Tibial nerve (tissue), 4 donors: ENCODE measurements at places on chromosomes 13 and 19. TPM values are rescaled to one million over a fixed set of nuclear protein-coding genes. Genes with fewer than 3 reads are reported as not detected.

The SERPINE3 gene
- not detected for total RNA-seq

The TICAM1 gene
- 10.8 TPM for total RNA-seq

DNA sequence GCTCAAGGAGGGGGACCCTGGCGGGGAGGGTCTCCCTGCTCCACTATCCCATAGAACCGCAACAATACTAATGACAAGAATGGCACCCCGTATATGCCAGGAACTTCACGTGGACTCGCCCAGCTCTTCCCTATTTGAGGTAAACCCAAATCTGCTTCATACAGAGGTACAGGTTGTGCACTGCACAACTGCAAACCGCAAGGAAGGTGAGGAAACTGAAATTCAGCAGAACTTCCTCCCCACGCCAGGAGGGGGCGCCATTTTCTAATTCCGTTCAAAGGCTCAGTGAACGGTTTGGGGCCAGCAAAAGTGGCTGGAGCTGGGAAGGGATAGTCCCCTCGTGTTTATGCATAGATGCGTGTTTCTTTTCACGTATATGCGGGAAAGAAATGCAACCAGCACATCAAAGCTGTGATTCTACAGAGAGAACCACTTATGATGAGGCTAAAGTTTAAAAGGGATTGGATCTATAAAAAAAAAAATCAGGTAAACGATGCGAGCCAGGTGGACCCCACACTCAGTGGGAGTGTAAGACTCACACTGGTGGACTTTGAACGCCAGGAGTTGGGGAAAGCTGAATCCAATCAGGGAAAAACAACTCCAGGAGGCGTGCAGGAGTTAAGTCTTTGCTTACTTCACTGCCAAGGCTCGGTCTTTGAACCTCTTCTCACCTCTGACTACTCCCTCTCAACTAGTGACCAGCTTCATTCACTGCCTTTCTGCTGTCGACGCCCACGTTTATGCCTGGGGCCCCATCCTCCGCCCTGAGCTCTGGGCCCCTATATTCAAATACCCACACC, 20.3 kb downstream of the C19orf81 start:
- peak; percentile 20 for DNase-seq

The ZNF154 gene
- total RNA-seq: 0.21 TPM

- DNase-seq: no peak
Observed at GRCh38 chr19:10105509-10106099, 558 bp upstream of the PPAN start.

DNA sequence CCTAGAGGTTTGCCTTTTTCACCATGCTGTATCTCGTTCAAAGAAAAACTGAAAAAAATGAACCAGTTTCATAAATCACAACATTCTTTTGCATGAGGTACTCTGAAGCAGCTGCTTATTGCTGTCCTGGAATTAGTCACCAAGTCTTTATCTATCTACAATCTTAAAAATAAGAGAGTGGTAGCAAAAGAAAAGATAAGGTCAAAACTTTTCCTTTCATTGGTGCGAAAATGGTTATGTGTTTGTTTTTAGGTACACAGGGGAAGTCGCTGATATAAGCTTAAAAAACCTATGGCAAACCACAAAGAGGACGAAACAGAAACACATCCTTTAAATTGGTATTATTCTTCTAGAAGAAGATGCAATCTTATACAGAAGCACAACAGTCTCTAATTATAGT, 20.7 kb downstream of the OBI1 start:
- DNase-seq: no peak

DNA sequence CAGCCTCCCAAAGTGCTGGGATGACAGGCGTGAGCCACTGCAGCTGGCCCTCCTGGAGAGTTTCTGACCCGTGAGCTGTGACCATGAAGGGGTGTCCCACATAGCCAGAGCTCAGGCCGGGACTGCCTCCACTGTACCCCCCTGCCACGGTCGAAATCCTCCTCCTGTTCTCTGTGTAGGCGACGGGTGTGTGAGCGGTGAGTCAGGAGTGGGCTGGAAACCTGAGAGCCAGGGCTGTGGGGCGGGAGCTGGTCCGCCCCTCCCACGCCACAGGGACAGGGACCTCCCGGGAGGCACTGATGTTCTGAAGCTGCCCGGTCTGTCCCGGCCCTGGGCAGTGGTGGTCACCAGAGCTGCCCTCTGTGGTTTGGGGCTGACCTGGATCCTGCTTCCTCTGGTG, 3.9 kb downstream of the WDR18 start:
- no peak for DNase-seq

The ZNF793 gene
- total RNA-seq: 4.8 TPM

GRCh38 chr13:51542346-51543242, 41.7 kb upstream of the WDFY2 start:
- no peak for DNase-seq

- no peak for DNase-seq
Observed at GRCh38 chr19:13102416-13102665, 317 bp downstream of the LYL1 start.

The KLF2 gene
- total RNA-seq: 189 TPM

DNA sequence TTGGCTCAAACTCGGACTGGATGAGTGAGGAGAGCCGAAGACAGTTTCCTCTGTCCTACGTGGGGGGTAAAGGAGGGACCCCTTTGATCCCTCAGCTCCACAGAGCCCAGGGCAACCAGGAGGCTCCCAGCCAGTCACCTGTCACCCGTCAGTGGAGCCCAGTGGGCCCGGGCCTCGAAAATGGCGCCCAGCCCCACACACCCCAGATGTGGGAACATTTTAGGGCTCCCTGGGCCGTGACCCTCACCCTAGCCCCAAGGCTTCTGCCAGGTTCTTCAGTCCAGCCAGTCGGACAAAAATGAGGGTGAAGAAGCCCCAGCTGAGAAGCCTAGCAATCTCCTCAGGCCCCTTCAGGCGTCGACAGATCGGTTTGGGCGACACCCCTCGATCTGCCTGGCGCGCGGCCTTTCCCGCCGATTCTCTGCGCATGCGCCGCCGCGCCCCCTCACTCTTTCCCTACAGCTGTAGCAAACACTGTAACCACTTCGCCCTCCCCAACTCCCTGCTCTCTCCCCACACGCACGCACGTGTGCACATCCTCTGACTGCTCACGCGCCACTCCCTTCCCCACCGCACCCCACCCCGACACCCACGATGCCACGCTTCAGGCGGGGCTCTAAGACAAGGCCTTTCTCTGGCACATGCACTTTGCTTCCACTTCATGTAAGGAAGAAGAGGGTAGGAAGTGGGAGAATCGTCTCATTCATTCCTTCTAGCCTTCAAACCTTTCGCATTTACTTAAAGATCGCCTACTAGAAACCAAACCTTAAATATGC, at the start of gene SLC6A16:
SLC6A16 (minus strand) TSS at position 391 of the 776 bp plus-strand sequence. CDS start 13,844 bp downstream, outside the sequence.
- no peak for DNase-seq

The ICAM4 gene
- not detected for total RNA-seq

DNA sequence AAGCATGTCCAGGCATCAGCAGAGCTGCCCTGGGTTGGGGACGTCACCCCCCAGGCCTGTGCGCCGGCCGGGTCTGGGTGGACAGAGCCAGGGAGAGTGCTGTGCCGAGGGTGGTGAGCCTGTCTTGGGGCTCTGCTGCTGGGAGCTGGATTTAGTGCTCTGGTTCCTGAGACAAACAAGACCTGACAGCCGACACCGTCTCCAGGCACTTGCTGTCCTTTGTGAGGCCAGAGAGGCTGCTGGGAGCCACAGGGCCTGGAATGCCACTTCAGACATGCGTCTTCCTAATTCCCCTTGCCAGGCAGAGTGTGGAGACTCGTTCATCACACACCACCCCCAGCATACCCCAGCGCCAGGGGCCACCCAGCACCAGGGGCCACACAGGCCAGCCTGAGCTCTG, 165.8 kb downstream of the KDM4B start:
- no peak for DNase-seq

- peak; percentile 49 for DNase-seq
Observed at GRCh38 chr13:30792285-30793000, 57.1 kb downstream of the ALOX5AP start.

- no peak for DNase-seq
Observed at GRCh38 chr19:33339016-33339984, 34.2 kb upstream of the CEBPG start.

DNA sequence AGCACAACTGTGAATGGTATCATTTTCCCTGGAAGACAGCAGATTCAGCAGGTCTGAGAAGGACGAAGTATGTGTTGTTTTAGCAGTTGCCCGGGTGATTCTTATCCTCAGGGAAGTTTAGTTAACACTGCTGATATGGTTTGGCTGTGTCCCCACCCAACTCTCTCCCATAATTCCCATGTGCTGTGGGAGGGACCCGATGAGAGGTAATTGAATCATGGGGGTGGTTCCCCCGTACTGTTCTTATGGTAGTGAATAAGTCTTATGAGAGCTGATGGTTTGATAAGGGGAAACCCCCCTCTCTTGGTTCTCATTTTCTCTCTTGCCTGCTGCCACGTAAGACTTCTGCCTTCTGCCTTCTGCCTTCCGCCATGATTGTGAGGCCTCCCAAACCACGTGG, 81.0 kb upstream of the UBAC2 start:
- DNase-seq: no peak

The CABP5 gene
- total RNA-seq: not detected

GRCh38 chr19:41868120-41868988, 8.3 kb downstream of the RPS19 start:
- no peak for DNase-seq

DNA sequence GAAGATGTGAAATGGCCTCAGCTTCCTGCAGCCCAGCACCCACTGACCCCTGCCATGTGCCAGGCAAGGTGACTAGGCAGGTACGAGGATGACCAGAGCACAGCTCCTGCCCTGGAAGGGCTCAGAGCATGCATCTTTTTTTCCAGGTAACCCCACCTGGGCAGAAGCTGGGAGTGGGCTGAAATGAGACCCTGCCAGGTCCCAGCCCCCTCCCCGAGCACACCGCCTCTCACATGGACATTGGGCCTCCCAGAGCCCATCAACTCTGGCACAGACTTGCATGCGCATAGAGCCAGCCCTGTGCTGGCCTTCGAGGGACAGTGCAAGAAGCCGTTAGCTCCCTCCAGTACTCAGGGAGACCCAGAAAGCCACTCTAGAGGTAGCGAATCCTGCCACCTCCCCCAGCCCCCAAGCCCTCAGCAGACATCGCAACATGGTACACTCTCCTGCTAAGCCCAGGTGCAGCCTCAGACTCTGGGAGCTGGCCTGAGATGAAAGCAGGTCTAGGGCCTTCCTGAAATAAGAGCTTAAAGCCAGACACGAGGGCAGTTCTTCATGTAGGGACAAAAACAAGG, 8.9 kb upstream of the VSTM2B start:
- no peak for DNase-seq
